ENCODE measurements at places on chromosomes 16 and 17.

- DNase-seq, result no peak
Observed at GRCh38 chr17:17034496-17035075, 7.7 kb upstream of the MPRIP start.

DNA sequence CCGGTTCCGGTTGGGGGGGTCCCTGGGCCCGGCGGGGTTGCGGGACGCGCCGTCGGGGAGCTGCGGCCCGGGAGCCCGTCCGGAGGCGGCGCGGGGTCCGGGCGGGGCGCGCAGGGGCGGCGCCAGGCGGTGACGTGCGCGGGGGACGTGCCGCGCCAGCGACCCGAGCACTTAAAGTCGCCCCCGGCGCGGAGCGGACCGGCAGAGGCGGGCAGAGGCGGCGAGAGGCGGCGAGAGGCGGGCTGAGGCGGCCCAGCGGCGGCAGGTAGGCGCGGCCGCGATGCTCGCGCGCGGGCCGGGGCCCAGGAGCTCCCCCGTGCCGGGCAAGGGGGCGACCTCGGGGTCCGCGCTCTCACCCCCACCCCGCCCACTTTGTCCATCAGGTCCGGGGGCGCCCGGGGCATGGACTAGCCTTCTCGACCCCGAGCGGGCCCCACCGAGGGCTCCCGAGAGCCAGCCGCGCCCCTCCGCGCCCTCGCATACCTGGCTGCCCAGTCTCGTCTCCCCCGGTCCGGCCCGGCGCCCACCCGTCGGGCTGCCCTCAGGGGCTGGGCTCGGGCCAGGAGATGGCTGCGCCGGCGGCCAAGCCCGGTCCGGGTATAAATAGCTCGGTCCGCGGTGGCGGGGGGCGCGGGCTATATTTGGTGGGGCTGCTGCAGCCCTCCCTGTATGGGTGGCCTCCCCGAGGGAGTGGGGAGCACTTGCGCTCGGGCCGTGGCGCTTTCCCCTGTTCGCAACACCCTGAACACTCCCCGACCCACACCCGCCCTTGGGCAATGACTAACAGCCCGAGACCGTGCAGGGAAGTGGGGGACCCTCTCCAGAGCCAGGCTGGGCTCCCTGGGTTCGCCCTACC lies at the start of gene SLC16A3:
SLC16A3 (plus strand) TSS at position 201 of the 856 bp plus-strand sequence. CDS start 6,967 bp downstream, outside the sequence.
- DNase-seq, result peak; percentile 88

DNA sequence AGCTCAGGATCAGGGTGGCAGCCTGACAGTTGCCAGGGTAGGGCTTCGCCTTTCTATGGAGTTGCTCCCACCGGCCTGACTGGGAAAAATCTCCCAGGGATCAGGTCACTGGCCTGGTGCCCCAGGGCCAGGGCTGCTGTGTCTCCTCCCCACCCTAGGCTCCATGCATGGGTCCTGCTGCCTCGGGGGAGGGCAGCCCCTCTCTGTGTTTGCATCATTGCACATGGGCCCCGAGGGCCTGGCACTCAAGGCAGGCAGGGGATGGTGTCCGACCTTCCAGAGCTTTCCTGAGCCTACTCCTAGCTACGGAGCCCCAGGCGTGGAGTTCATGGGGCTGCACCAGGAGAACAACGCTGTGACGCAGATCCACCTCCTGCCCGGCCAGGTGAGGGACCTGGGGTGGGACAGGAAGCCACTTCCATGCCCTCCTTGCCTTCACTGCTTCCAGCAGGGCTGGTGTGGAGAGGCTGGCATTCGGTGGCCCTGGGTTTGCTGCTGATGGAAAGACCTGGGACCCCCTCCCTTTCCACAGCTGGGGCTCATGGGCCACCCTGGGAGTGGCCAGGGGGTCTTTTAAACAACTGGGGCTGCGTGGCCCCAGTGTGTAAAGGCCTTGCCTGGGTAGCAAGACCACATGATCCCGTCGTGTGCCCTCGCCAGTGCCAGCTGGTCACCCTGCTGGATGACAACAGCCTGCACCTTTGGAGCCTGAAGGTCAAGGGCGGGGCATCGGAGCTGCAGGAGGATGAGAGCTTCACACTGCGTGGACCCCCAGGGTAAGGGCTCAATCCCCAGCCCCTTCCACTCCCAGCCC lies 29.5 kb upstream of the MYO15B start:
- DNase-seq, result no peak

GRCh38 chr17:35747540-35748017 lies 5.5 kb downstream of the GAS2L2 start:
- DNase-seq, result peak; percentile 89

DNA sequence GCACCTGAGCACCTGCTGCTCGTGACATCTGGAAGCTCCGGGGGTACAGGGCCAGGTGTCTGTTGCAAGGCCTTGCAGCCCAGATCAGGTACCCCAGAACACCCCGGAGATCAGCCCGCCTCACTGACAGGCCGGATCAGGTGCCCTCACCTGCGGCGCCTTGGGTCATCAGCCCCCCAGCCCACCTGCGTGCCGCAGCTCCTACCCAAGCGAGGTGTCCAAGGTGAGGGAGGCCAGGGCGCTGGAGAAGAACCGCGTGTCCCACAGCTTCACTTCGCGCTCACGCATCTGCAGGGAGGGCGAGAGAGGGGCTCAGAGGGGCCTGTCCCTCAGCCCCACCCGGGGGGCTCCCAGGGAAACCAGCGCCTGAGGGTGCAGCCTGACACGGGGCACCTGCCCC lies 16.1 kb downstream of the VASN start:
- no peak for DNase-seq

DNA sequence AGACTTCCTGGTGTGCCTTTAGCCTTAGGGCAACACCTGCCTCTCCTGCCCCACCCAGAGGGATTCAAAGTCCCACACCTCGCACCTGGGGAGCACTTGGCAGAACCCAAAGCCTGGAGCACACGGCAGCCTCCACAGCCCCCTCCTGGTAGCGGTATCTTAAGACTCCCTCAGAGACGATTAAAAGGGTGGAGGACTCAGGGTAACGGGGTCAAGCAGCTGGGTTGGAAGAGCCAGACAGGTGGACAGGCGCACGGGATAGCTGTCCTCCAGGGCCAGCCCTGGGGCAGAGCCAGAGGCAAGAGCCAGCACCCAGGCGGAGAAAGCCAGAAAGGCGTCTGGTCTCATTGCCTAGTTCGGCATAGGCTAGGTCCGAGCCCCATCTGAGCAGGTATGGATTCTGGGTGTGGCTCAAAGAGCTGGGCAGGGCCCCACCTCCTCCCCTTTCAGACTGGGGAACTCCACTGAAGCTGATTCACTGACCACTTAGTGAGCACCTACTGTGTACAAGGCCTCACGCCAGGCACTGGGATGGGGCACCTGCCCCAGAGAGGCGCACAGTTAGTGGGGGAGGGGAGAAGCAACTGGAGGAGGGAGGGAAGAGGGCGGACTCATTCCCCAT lies 55.0 kb upstream of the MEAK7 start:
- no peak for DNase-seq

- peak; percentile 74 for DNase-seq
Observed at GRCh38 chr17:29115961-29116803, 64.0 kb downstream of the MYO18A start.

DNA sequence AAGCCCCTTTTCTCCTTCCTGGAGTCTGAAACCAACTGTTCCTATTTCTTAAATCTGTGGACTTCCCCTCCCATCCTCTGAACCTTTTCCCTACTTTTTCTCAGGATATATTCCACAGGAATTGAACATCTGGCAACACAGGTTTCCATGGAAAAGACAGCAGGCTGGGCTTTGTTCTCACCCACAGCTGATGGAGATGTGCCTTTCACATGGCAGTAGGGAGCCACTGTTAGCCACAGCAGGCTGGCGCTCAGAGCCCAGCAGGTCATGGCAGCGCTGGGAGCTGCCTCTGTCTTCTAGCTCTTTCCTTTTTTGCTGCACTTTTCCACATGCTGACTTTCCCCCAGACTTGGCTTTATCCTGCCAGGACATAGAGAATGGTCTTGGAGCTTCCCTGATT lies 116.4 kb upstream of the NLRP1 start:
- no peak for DNase-seq

GRCh38 chr16:47426806-47427205 lies 34.1 kb downstream of the ITFG1 start:
- no peak for DNase-seq

- DNase-seq, result peak; percentile 92
Observed at GRCh38 chr16:3074860-3075522, 9.6 kb downstream of the IL32 start.
